ENCODE measurements at places on chromosomes 5 and 9.

DNA sequence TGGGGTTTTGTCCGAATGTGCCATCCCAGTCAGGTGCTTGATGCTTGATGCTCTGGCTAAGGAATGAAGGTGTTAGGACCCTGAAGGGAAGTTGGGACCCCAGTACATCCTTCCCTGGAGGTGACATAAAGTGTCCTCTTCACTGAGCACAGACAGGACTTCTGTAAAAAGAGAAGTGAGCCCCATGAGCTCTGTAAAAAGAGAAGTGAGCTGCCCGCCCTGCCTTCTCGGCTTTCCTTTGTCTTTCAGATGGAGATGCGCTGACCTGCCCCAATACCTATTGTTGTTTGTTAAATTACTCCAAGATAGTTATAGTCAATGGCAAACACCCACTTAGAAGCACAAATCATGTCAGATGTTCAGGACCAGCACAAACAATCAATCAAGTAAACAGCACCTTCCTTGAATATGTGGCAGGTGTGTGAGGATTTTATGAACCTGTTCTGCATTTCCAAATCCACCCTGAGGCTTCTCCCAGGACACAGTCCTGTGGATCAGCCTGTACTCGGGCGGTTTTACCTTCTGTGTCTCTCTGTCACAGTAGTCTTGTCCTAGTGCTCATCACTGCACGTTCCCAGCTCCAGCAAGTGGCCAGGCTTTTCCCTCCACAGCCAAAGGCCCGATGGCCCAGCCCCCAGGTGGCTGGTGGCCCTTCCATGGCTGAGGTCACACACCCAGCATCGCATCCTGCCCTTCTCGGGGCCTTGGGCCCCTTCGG, 191.4 kb downstream of the MTRR start:
- no peak for DNase-seq

- no peak for DNase-seq
Measured at GRCh38 chr5:150079909-150080461, 6.4 kb downstream of the CSF1R start.

DNA sequence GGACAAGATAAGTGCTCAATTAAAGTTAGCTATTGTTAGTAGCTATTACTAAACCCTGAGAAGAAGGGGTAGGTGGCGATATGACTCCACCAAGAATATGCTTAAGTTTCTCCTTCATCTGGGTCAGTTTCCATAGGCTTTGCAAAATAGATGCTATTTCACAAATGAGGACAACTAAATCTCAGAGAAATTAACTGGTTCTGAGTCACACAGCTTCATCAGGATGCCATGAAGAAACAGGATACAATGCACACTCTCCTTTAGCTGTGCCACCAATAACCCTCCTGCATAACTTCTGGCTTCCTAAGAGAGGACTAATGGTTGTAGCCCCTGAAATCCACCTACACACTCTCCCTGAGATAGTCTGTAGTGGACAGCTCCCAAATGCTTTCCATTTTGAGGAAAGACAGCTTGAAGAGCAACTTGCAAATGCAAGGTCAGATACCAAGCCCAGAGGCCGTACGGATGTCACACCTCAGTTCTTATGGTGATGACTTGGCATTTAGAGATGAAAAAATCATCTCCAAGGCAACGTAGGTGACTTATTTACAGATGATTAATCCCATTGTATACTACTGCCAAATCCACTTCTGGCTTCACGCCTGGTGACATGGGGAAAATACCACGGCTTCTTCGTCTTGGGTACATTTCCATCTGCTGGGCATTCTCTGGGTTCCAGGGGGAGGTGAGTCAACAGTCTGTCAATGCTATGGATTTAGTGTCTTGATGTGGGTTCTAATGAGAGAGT, 251.4 kb upstream of the IL12B start:
- DNase-seq = no peak

- DNase-seq = no peak
Measured at GRCh38 chr5:6718718-6719117, 5.5 kb downstream of the TENT4A start.
